Fibroblast of gingiva (primary cell): ENCODE measurements at places on chromosomes 13 and 19.

DNA sequence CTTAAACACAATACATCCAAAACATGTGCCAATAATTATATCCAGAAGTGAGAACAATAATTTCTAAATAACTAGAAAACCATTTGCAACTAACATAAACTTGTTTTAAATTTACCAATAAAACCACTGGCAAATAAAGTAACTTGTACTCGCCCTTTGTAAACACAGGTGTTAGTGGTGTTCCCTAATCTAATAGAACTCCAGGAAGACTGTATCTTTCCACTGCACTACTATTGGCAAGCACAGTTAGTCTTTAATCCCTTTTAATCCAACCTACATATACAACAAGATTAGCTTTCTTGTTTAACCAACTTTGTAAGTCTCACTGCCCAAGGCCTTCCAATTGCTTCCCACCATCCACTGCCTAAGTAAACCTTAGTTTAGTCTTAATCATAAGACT lies 79.5 kb downstream of the PCDH9 start:
- DNase-seq: no peak

DNA sequence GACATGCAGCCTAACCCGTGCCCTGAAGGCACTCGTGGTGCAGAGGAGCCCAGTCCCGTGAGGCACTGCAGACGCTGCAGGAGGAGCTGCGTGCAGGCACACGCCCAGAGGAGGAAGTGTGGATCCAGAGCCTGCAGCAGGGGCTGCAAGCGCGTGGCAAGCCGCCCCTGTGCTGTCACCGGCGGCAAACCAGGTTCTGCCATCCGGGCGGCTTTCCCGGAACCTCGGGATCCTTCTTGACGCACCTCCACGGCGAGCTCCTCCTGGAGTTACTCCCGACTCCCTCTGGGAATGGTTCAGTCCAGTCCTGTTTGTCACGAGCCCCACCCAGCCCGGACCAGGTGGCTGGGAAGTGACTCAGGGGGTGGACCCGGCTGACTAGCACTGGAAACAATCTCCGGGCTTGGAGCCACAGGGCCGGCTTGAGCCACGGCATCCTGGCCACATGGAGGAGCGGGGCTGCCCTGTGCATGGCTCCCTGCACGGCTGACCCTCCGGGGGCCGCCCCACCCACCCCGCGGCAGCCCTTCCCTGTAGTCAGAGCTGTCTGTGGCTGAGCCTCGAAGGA lies 10.2 kb downstream of the DPP9 start:
- peak; percentile 91 for DNase-seq

GRCh38 chr13:110454227-110454859 lies 107.2 kb downstream of the RAB20 start:
- DNase-seq: no peak

- DNase-seq: no peak
Observed at GRCh38 chr13:50677687-50678463, 165.6 kb downstream of the DLEU7 start.

DNA sequence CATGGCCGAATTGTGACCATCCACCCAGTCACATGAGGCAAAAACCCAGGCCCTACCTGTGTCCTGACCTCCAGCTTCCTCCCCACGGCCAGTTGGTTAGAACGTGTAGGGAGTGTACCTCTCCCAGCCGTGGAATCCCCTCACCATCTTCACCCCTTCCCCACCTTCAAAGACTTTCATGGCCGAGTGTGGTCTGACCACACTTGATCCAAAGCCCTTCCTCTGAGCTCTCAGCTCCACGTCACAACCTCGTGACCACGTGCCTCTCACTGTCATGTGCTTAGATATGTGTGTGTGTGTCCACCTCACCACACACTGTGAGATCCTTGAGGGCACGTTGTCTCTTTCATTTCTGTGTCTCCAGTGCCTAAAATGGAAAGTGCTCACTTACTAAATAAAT lies 48.6 kb upstream of the UBE2L5 start:
- no peak for DNase-seq

DNA sequence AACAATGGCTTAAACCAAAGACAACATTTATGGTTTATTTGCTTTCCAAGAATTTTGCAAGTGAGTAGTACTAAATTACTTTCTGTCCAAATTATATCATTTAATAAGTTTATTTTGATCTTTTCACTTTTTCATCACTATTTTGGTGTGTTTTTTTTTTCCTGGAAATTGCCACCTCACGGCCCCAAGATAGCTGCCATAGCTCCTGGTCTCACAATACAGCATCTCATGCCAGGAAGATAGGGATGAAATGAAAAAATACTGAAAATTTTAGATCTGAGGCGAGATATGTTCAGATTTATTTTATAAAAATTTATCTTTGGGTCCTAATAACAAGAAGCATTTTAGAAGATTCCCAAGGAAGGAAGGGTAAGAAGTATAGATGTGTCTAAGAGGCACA lies 6.9 kb upstream of the FPR3 start:
- DNase-seq: no peak

- DNase-seq: no peak
Observed at GRCh38 chr19:29712744-29713516, 2.1 kb downstream of the C19orf12 start.

DNA sequence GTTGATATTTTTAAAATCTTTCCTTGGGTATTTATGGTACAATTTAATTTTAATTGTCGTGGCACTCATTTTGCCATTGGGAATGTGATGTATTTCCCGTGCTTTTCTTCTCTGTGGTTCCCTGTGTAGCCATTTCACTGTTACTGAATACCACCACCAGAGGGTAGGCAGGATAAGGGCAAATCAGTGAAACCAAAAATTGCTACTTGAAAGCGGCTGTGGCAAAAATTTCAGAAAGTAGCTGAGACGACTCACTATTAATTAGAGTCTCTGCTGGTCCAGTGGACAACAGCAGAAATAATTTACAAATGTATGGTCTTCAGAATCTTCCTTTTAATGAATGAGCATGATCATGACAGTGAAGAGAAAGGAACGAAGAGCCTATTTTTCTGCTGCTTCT lies 34.4 kb upstream of the MIR17HG start:
- DNase-seq: peak; percentile 3

GRCh38 chr13:97492684-97493371 lies 58.9 kb downstream of the RAP2A start:
- no peak for DNase-seq

DNA sequence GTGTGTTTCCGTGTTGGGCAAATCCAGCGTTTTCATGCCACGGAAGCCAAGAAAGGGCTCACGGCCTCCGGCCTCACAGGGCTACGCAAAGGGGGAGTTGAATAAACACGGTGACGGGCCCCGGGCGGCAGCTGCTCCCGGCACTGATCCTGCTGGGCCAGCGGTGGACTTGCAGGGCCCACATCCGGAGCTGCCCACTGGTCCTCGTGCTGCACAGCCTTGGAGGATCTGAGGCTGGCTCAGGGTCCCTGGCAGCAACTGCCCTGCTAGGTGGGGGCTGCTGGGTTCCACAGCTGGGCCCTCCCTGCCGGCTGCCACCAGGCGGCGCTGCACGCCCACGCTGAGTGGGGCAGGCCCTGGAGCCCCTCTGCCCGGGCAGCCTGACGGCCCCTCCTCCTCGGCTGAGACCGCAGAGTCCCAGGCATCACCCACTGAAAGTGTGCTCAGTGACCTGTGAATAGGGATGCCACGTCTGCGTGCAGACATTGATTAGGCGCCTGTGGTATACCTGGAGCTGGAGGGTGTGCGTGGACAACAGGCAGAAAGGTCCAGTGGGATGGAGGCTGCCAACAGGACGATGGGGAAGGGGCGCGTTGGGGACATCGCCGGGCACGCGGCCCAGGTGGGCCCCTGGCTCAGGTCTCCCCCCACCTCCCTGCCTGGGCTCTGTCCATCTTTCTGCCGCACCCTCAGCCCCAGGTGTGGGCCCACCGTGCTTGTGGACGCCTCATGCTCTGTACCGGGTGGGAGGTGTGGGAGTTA lies 5.3 kb upstream of the HCN2 start:
- DNase-seq: no peak

- peak; percentile 96 for DNase-seq
Observed at GRCh38 chr19:47428177-47428894, 9.0 kb upstream of the MEIS3 start.

DNA sequence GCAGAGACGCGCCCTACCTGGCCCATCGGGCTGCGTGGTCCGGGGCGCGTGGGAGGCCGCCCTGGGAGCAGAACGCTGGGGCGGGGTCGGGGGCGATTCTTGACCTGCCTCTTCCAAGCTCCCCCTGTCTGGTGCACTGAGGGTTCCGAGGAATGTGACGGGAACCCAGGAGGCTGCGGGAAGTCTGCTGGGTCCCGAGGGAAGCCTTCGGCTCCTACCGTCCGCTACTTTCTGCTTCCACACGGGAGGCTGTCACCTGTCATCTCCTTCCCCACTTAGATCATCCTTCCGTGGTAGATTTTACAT lies 781 bp upstream of the SPRYD7 start:
- no peak for DNase-seq

DNA sequence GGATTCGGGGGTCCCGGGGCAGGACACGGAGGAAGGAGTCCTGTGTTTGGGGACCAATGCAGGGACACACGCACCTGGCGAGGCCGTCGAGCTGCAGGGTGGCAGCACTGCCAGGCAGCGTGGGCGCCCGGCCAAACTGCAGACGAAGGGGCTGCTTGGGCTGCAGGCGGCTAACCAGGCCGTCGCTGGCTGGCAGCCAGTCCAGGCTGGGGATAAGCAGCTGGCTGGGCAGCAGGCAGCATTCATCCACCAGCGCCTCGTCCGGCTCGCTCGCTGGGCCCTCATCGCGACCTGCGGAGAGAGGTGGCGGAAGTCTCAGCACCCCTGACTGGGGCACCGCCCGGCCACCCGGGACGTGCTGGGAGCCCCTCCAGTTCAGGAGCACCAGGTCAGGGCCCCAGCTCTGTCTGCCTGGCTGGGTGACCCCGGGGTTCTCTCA lies 11.5 kb downstream of the CFD start:
- DNase-seq: no peak

DNA sequence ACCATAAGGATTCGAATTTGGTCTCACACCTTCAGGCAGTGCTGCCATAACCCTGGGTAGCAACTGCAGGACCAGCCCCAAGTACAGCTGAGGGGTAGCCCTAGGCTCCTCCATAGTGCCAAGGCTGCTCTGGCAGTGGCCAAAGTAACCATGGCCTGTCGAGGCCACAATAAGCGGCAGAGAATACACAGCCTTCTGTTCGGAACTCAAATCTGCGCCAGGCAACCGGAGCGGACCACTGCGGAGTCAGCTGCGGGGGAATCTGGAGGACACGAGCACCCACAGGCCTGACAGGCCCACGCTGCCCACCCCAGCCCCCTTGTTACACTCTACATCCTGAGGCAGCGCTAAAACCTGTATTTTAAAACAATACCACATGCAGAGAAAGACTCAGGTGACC lies 48.7 kb downstream of the CCDC70 start:
- no peak for DNase-seq

DNA sequence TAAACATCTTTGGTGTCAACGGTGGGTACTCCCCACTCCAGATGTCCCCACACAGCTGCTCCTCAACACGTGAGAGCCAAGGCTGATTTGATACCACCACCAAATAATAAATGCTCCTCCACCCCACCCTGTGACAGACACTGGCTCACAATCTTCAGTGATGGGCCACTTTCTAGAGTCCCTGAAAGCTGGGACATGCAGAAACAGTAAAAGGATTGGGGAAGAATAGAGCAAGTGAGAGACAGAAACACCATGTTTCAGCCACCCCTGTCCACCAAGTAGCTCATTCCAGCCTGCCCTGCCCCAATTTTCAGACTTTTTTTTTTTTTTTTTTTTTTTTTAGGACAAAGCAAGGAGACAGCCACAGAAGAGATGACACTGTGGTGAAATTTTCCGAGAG lies 1.6 kb downstream of the SLC46A3 start:
- no peak for DNase-seq

- no peak for DNase-seq
Observed at GRCh38 chr13:97298816-97299215, 76.7 kb downstream of the MBNL2 start.

- DNase-seq: no peak
Observed at GRCh38 chr19:38736036-38736412, 8.2 kb downstream of the CAPN12 start.

GRCh38 chr19:50764409-50764808 lies 5.9 kb upstream of the GPR32 start:
- no peak for DNase-seq

- no peak for DNase-seq
Observed at GRCh38 chr19:47068876-47069406, 20.5 kb upstream of the TMEM160 start.

DNA sequence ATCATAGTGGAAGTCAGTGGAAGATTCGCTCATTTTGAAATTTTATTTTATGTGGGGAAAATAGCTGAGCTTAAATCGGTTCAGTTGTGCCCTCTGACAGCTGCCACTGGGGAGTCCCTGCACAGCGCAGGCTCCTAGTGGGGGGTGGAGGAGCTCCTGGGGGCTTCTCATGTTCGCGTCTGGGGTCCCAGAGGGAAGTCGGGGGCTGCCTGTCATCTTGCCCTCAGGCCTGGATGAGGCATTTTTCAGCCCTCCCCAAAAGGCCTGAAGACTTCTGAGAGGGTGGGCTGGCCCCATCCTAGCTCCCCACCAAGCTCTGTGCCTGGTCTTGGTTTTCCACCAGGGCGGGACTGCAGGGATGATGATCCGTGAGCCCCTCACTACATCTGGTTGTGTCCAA lies 82.1 kb downstream of the CHST8 start:
- DNase-seq: no peak

DNA sequence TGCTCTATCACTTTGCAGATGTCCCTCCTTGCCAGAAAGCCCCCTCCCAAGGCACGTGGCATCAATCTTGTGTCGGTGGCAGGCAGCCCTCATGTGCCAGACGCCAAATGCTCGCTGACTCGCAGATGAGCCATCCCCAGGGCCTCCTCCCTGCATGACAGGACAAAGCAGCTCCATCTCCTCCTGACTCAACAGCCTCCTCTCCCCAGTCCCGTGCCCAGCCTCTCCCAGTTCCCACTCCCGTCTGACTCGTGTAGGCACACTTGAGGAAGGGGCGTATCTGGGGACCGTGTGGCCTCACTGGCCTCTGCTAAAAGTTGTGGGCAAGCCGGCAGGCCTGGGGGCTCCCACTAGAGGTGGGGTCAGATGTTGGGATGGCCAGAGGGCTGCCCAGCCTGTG lies 133.6 kb downstream of the STK24 start:
- peak; percentile 23 for DNase-seq

DNA sequence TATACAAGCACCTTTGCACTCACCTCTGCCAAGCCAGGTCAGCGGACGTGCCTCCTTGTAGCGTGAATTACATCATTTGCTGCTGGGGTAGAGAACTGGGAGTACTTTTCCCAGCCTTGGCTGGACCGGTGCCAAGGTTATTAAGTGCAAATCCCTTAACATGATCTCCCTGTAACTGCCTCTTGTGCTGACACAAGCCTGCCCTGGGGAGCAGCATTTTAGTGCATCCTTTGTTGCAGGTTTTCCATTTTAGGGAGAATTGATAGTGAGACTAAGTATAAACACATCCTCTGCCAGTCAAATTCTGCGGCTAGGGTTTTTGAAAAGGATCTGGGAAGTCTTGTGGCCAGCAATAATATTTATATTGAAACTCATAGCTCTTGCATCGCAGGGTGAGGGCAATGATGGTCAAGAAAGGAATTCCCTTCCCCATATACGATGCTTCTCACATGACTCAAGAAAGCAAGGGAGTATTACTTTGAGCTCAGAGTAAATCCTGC lies 32.7 kb upstream of the DCLK1 start:
- peak; percentile 92 for DNase-seq

- no peak for DNase-seq
Observed at GRCh38 chr13:44833139-44833538, 156.1 kb downstream of the NUFIP1 start.
